ENCODE measurements at places on chromosomes 3 and 15.

DNA sequence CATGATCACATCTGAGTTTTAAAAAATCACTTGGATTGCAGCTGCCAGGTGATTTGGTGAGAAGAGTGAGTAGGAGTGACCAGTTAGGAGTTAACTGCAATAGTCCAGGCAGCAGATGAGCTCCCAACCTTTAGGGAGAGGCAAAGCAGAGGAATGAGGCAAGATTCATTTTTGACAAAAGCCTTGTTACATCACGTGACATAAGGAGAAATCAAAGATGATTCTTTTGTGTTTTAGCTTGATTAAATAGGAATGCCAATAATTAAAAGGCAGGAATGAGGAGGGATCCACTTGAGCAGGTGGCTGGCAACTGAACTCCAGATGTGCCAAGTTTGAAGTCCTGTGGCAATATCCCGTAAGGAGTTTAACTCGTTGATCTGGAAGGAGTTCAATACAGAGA, 2.5 kb downstream of the GATM start:
- no peak for DNase-seq

DNA sequence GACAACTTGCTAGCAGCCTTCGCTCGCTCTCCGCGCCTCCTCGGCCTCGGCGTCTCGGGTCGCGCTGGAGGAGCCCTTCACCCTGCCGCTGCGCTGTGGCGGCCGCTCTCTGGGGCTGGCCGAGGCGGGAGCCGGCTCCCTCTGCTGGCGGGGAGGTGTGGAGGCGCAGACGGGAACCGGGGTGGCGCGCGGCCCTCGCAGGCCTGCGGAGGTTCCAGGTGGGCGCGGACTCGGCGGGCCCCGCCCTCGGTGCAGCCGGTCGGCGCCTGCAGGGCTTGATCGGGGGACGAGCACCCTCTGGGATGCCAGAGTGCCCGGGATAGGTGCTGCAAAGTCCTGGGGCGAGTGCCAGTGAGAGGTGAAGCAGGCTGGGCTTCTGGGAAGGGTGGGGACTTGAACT, 989.9 kb downstream of the ROBO2 start:
- no peak for DNase-seq

GRCh38 chr3:14773691-14774128, 45.1 kb upstream of the FGD5 start:
- DNase-seq: no peak

DNA sequence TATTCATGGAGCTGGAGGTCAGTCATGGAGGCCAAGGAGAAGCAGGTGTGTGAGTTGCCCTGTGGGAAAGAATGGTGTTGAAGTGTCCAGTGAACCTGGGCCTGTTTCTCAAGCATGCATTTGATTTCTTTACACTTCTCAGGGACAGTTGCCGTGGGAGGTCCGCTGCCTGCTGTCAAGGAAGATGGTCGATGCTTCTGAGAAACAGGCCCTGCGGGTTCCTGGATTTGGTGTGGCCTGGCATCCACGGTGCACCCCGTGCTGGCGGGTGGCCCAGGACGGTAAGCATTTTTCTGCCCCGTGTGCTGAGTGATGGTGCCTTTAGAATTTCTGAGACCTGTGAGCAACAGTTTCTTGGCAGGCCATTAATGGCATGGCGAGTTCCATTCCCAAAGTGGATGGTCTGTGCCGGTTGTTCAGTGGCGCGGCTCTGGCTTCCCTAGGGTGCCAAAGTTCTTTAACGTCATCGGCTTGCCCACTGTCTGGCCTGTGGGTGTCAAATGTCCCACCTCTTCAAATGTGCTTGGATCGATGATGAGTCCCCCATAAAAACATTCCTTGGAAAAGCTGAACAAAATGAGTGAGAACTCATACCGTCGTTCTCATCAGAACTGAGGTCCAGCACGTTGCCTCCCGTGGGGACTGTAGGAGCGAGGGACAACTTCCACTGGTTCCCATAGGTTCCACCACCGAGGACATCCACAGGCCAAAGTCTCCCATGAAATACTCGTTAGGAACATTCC, 107.2 kb downstream of the SNRPN start:
- no peak for DNase-seq

DNA sequence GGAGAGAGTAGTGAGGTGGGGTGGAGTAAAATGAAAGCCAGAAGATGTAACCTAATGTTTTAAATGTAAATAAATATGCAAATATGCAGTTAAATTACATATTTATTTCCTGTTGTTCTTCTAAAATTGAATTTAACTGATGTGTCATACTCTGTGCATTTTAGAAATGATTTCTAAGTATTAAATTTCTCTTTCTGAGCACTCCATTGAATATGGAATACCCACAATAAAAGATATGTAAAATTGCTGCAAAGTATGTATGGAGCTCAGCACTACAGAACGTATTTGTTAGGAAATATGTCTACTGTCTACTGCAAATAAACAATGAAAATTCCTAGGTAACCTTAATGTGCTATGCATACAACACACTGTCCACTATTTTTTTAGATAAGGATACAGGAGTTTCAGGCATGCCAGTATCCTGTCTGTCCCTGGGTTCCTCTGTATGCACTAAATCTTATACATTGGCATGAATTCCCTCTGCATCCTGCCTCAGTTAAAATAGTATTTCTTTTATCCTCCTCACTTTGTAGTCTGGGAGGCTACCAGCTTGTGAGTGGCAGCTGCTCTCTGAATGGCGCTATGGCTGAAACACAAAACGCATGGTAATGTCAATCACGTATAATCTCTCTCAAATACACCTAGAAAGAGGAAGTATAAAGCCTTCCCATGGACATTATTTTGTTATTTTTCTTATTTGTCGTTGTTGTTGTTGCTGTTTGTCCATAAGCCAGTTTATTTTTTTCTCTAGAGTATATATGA, 579.5 kb downstream of the PYDC2 start:
- no peak for DNase-seq

GRCh38 chr3:99114565-99115291, 213.2 kb upstream of the DCBLD2 start:
- DNase-seq: peak; percentile 60

DNA sequence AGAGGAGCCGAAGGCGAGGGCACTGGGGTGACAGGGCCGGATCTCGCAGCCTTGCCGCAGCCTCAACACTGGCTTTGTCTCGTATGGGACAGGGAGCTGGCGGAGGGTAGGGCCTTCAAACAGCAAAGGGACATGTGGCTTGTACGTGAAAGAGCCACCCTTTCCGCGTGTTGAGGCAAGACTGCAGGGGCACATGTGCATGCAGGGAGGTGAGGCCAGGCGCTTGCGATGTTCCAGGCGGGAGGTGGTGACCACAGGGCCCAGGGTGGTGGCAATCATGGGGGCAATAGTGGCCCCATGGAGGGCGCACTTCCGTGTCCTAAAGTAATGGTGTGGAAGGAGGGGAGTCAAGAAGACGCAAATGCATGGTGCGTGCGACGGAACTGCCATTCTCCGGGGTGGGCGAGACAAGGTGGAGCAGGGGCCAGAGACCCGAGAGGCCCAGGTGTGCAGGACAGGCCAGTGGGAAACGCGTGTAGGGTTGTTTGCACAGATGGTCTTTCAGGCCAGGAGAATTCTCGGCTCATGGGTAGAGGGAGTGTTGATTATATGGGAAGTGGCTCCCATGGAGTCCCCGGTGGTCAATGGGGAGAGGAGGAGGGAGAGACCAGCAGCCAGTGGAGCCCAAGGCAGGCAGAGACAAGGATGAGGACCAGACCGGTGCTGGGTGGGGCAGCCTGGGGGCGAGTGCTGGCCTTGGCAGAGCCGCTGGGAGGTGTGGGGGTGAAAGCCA, 45.8 kb upstream of the PCSK6 start:
- DNase-seq: no peak

- DNase-seq: no peak
Measured at GRCh38 chr3:33681667-33682066, 36.4 kb downstream of the CLASP2 start.

- DNase-seq: no peak
Measured at GRCh38 chr3:171372694-171373093, 87.5 kb downstream of the TNIK start.
